ENCODE measurements at places on chromosomes 2 and 18. TPM values are rescaled to one million over a fixed set of nuclear protein-coding genes. Genes with fewer than 3 reads are reported as not detected.

GRCh38 chr18:33735428-33735827 lies 157.4 kb downstream of the ASXL3 start:
- no peak for DNase-seq
- H3K4me1 ChIP-seq: no peaks in the 10 kb centered on the region
- no peak overlapping the region for H3K27ac ChIP-seq
- H3K36me3 ChIP-seq: no peaks in the 10 kb centered on the region

DNA sequence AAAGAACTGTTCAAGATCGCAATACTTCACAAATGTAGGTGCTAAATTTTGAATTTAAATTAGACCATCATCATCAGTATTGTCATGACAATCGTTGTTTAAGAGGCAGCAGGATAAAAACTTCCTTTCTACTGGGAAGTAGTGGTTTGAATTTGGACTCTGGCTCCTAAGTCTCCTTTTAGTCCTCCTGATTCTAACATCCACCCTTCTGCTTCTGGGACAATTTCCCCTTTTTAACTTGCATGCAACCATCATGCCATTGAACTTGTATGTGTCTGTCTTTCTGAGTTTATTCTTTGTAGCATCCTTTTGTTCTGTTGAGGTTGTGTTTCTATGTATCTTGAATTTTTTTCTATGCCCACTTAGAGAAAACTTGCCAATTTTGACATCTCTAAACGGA lies 249.7 kb downstream of the PTGR3 start:
- no peaks in the 10 kb centered on the region for H3K27me3 ChIP-seq
- no peak overlapping the region for H3K4me3 ChIP-seq
- H3K27ac ChIP-seq: no peak overlapping the region
- DNase-seq: no peak
- no peaks in the 10 kb centered on the region for H3K4me1 ChIP-seq
- H3K36me3 ChIP-seq: peaks cover 7% of the 10 kb centered on the region

- H3K27me3 ChIP-seq: peaks cover 35% of the 10 kb centered on the region
- no peak for DNase-seq
- H3K4me3 ChIP-seq: no peak overlapping the region
- no peak overlapping the region for H3K27ac ChIP-seq
Measured at GRCh38 chr2:127103243-127104165, 3.5 kb downstream of the BIN1 start.

DNA sequence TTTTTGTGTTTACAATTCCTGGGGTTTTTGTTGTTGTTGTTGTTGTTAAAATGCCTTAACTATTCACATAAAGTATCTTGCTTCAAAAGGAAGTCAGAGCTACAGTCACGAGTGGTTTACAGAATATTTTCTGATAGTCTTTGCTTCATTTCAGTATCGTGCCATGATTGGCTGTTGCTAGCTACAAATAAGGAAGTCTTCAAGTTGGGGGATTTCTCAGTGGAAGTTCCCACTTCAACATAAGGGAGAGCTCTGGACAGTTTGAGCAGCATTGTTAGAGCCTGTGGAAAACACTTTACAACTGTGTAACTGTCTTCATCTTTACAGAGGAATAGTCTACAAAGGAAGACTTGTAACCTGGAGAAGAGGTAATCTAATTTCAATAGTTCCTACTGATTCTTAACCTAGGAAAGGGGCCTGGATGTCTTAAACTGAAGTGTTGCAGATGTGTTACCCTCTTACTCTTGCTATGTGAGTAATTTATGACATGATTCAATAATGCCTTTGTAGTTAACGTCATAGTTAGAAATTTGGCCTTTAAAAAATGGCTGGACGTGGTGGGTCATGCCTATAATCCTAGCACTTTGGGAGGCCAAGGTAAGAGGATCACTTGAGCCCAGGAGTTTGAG lies 23.4 kb upstream of the TANK start:
- H3K4me3 ChIP-seq: peak overlapping the region; percentile 2
- H3K36me3 ChIP-seq: no peaks in the 10 kb centered on the region
- no peaks in the 10 kb centered on the region for H3K27me3 ChIP-seq
- no peak for DNase-seq
- peak overlapping the region; percentile 88 for H3K27ac ChIP-seq

GRCh38 chr18:61865466-61866175 lies 27.2 kb downstream of the RNF152 start:
- H3K4me1 ChIP-seq: no peaks in the 10 kb centered on the region
- no peak overlapping the region for H3K4me3 ChIP-seq
- H3K27me3 ChIP-seq: no peaks in the 10 kb centered on the region
- no peak overlapping the region for H3K27ac ChIP-seq
- no peaks in the 10 kb centered on the region for H3K36me3 ChIP-seq

- no peak for DNase-seq
- H3K4me1 ChIP-seq: no peaks in the 10 kb centered on the region
- H3K27me3 ChIP-seq: no peaks in the 10 kb centered on the region
- H3K4me3 ChIP-seq: no peak overlapping the region
- H3K27ac ChIP-seq: no peak overlapping the region
Measured at GRCh38 chr2:15527074-15527739, 33.9 kb downstream of the NBAS start.

GRCh38 chr2:221655300-221655699 lies 83.2 kb upstream of the EPHA4 start:
- no peaks in the 10 kb centered on the region for H3K4me1 ChIP-seq
- no peak overlapping the region for H3K27ac ChIP-seq
- H3K27me3 ChIP-seq: no peaks in the 10 kb centered on the region
- no peaks in the 10 kb centered on the region for H3K36me3 ChIP-seq
- H3K4me3 ChIP-seq: no peak overlapping the region

GRCh38 chr2:8306530-8307351 lies 375.1 kb upstream of the ID2 start:
- no peaks in the 10 kb centered on the region for H3K36me3 ChIP-seq
- no peak overlapping the region for H3K4me3 ChIP-seq
- no peak overlapping the region for H3K27ac ChIP-seq
- no peaks in the 10 kb centered on the region for H3K27me3 ChIP-seq

DNA sequence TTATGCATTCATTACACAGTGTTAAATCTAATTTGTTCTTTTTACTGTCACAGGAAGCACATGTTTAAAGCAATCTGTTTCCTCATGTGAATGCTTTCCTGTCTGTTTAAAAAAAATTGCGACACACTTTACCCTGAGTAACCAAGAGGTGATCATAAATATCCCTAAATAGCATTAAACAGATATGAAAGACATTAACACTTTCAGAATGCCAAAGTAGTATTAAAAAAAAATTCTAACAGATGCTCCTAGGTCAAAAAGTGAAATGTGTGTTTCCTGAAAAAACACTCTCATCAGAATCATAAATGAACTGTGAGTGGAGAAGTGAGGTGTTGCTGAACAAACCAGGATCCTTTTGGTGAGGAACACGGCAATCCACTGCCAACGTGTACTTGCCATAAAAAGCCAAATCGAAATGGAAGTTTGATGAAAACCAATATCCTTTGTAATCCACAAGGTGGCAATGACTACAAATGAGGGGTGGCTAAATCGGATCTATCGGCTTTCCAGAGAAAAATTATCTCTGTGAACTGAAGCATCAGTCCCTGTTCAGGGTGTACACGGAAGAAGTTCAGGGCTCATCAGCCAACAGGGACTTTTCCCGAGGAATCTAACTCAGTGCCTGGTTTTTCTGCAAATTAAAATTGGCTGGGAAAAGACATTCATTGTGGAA lies 248.9 kb downstream of the TCF4 start:
- no peaks in the 10 kb centered on the region for H3K36me3 ChIP-seq
- no peaks in the 10 kb centered on the region for H3K27me3 ChIP-seq
- H3K4me3 ChIP-seq: no peak overlapping the region
- H3K4me1 ChIP-seq: peaks cover 5% of the 10 kb centered on the region
- DNase-seq: no peak

DNA sequence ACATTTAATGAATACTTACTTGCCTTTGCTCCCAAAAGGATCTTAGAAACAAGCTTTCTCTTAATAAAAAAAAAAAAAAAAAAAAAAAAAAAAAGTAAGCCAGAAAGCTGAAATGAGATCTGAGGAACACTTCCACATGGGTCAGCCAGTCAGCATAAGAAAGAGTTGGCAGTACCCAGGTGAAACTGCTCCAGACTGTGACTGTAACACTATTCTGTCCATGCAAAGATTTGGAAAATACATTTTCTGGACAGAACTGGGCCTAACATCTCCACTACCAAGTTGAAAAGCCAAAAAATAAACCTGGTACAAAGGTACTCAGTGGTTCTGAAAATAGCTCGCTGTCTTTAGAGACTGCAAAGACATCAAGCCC lies 135.7 kb downstream of the THADA start:
- H3K27me3 ChIP-seq: no peaks in the 10 kb centered on the region
- H3K36me3 ChIP-seq: no peaks in the 10 kb centered on the region
- no peak overlapping the region for H3K4me3 ChIP-seq
- DNase-seq: no peak
- peak overlapping the region; percentile 38 for H3K27ac ChIP-seq
- peaks cover 65% of the 10 kb centered on the region for H3K4me1 ChIP-seq

GRCh38 chr2:211837706-211838105 lies 700.9 kb downstream of the ERBB4 start:
- H3K36me3 ChIP-seq: no peaks in the 10 kb centered on the region
- no peak overlapping the region for H3K27ac ChIP-seq

GRCh38 chr18:66616523-66616983 lies 12.7 kb upstream of the CDH19 start:
- H3K4me1 ChIP-seq: no peaks in the 10 kb centered on the region
- H3K4me3 ChIP-seq: no peak overlapping the region
- no peaks in the 10 kb centered on the region for H3K27me3 ChIP-seq
- H3K27ac ChIP-seq: no peak overlapping the region
- no peak for DNase-seq
- H3K36me3 ChIP-seq: no peaks in the 10 kb centered on the region

GRCh38 chr2:23505218-23505983 lies 120.4 kb downstream of the KLHL29 start:
- no peaks in the 10 kb centered on the region for H3K27me3 ChIP-seq
- no peak overlapping the region for H3K27ac ChIP-seq
- H3K4me3 ChIP-seq: no peak overlapping the region

DNA sequence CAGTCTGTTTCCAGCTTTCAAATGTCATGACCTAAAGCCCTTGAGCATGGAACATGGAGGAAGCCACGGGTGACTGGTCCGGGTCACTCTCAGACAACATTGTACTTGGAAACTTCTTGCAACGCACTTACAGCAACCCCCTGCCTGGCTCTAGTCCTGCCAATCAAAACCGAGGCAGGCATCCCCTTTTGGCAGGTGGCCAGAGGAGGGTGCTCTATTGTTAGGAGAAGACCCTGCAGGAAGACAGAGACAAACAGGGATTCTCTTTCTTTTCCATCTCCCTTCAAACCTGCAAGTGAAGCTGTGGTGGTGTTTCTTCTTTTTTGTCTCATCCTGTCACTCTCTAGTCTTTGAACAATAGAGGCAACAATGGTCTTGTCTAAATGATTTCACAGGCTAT lies 667.2 kb downstream of the ZEB2 start:
- H3K27me3 ChIP-seq: no peaks in the 10 kb centered on the region
- no peak for DNase-seq
- no peak overlapping the region for H3K27ac ChIP-seq
- no peaks in the 10 kb centered on the region for H3K36me3 ChIP-seq

The BOLL gene
- not detected for total RNA-seq

The IL18R1 gene
- 3.8 TPM for total RNA-seq

The SGPP2 gene
- 28.2 TPM for total RNA-seq

The PTPN18 gene
- total RNA-seq: 74.7 TPM

The CYTIP gene
- total RNA-seq: 10.9 TPM
